ENCODE measurements at places on chromosomes 13 and 19.

- DNase-seq = no peak
Observed at GRCh38 chr13:31540281-31540680, 199.0 kb upstream of the RXFP2 start.

DNA sequence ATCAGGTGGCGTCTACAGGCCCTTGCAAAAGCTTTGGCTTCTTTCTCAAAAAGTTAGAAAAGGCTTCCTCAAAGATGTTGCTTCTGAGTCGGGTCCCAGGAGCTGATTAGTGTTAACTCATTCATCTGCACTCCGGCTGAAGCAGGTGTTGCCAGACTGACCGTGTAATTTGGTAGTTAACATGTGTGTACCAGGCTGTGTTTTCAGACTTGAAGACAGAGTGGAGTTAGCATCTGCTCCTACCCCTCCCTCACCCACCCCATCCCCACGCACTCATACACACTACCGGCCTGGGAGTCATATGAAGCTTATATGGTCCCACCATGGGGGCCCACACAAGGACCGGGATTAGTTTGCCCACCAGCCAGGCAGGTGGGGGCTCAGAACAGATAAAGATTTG is 111.5 kb downstream of the DNAJC15 start:
- DNase-seq = no peak

- DNase-seq = no peak
Observed at GRCh38 chr13:41402691-41403511, 54.4 kb upstream of the RGCC start.

GRCh38 chr13:51494156-51494555 is 41.3 kb upstream of the INTS6 start:
- no peak for DNase-seq

- no peak for DNase-seq
Observed at GRCh38 chr13:73772449-73773167, 361.6 kb downstream of the KLF12 start.

Measured in stimulated activated CD8-positive, alpha-beta memory T cell treated with anti-CD3 and anti-CD28 coated beads, Interleukin-4, amount 100 ng/mL, for 1 hour (primary cell).